Placental pericyte (primary cell): ENCODE measurements at places on chromosomes 11 and 22. TPM values are rescaled to one million over a fixed set of nuclear protein-coding genes. Genes with fewer than 3 reads are reported as not detected.

The HORMAD2 gene
- not detected in 2 replicates for total RNA-seq

The FGF19 gene
- not detected in 2 replicates for total RNA-seq

The CSNK2A3 gene
- 2.0 TPM in 2 replicates for total RNA-seq

The CLDN5 gene
- 0.22 and 0.29 TPM in 2 replicates for total RNA-seq

The TMEM86A gene
- total RNA-seq: 0.29 and 1.3 TPM in 2 replicates

The ROBO4 gene
- total RNA-seq: 0.88 and 2.7 TPM in 2 replicates
